ENCODE measurements at places on chromosomes 7 and 10.

DNA sequence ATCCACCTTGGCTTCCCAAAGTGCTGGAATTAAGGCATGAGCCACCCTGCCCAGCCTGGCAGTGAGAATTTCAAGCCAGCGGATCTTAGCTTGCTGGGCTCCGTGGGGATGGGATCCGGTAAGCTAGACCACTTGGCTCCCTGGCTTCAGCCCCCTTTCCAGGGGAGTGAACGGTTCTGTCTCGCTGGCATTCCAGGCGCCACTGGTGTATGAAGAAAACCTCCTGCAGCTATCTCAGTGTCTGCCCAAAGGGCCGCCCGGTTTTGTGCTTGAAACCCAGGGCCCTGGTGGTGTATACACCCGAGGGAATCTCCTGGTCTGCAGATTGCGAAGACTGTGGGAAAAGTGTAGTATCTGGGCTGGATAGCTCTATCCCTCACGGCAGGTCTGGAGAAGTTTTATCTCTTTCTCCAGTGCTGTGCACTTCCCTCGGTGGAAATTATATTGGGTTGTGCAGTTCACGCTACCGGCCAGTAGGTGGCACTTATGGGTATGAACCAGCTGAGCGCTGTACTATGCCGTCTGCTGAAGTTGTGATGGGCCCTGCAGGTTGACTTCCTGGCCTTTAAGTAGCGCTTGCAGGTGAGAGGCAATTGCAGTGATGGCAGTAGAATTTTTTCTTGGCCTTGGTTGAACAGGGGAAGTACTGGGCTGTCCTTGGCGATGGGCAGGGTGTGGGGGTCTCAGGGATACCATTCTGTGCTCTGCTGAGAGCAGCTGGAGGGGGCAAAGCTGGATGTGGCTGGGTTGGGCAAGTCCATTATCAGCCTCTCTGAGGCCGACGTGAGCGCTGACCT lies 138.0 kb upstream of the MTPN start:
- no peak for DNase-seq

GRCh38 chr7:70571403-70571934 lies 560.5 kb upstream of the GALNT17 start:
- DNase-seq: peak; percentile 76

DNA sequence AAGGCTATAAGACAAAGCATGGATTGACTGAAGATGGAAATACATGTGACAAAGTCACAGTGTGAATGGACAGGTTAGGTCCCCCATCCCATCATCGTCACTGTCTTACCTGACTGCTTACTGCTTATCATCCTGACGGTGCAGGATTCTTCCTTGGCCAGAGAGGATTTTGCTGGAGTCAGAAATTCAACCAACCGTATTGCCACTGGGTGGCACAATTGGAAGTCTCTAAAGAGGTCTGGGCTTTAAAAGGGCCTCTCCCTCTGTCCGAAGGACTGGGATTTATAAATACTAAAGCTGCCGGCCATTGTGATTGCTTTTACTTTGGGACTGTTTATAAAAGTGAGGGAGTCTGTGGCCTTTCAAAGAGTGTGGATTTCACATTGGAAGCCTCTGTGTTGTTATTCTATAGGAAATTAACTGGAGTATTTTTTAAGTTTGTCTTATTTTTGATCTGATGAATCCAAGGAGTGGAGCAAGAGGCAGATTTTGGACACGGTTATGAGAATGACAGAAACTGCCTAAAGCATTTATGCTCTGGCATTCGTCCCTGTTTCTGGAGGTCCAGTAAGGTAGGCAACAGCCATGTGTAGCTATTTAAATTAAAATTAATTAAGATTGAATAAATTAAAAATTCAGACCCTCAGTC lies 113.3 kb upstream of the CREB5 start:
- no peak for DNase-seq

- DNase-seq: peak; percentile 78
These were observed 24.4 kb upstream of the PPIF start for GRCh38 chr10:79322616-79323543.

- DNase-seq: no peak
These were observed 3.9 kb upstream of the MYL7 start for GRCh38 chr7:44144968-44145478.

DNA sequence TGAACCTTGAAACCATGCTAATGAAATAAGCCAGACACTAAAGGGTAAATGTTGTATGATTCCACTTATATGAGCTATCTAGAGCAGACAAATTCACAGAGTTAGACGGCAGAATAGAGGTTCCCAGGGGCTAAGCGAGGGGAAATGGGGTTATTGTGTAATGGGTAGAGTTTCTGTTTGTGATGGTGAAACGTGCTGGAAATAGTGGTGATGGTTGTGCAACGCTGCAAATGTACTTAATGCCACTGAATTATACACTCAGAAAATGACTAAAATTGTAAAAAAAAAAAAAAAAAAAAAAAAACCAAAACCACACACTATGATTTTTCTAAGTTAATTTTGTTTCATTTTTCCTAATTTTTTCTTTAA lies 30.0 kb downstream of the SFXN4 start:
- DNase-seq: no peak

DNA sequence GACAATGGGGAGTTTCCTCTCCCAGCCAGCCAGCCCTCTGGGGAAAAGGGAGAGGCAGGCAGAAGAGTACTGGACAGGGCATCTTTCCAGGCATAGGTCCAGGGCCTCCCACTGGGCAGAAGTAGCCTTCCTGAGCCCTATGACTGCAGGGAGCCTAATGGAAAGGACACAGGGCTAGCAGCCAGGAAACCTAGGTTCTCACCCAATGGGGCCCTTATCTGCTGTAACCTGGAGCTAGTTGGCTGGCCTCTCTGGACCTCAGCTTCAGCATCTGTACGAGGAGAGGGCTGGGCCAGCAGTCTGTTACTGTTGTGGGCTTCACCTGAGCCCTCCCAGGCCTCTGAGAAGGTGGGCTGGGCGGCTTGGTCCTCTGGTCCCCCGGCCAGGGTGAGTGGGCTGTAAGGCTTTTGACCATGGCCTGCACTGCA lies 22.4 kb downstream of the LDB3 start:
- no peak for DNase-seq

All from right forelimb (tissue), 1 donor.